Urothelium cell line (cell line): ENCODE measurements at places on chromosomes 16 and 17.
A peak's percentile ranks its signal among the peaks of the same experiment; 100 is the strongest.

GRCh38 chr16:22357635-22357971 is 16.8 kb downstream of the CDR2 start:
- DNase-seq: no peak

DNA sequence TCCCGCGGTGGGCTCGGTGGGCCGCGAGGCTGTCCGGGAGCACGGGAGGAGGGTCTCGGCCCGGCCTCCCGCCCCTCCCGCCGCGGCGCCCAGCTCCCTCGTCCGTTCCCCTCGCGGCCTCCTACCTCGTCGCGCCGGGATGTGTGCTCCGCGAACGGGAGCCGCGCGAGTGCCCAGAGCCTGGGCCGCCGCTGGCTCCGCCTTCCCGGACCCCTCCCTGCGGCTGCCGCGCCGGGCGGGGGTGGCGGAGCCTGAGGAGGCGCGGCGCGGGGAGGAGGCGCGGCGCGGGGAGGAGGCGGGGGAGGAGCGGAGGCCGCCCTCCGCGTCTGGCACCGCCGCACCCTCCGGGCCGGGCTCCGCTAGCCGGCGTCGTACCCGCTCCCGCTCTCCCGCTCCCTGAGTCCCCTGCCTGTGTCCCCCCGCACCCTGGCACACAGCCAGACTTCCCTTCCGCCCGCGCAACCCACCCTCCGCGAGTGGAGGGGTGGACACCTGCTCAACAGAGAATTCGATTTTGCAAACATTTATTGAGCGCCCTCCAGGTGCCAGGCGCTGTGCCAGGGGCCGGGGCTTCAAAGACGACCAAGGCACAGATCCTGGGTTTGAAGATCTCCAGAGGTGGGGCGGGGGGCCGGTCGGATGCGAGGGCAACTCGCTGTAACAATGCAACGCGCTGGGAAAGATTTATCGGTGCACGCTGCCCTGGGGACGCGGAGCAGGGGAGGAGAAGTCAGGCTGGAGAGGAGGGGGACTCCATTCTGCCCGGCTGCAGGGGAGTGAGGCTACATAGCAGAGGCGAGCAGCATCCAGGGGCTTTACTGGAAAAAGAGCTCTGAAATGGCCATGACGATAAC is at the start of gene MPP3:
TSS of gene MPP3 (minus strand) at position 171 of the 854 bp plus-strand sequence. CDS start 1,240 bp downstream, outside the sequence.
- DNase-seq: peak; percentile 95

DNA sequence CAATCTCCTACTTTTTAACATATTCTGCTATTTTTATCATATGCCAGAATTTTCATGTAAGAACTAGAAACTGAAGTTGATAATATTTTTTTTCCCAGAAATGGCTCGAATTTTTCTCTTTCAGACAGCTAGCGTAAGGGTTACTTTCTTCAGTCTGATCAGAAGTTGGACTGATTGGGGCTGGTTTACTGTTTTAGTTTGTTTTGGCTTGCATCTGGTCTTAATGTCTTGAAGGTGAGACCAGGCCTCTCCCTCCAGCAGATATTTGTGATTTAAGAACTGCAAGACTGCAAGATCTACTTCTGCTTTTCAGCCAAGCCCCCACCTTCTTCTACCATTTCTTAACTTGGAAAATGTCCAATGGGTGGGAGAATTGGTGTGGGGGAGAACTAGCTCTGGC is 266.4 kb downstream of the HAPSTR1 start:
- no peak for DNase-seq

- peak; percentile 66 for DNase-seq
Measured at GRCh38 chr16:85372627-85373372, 240.3 kb upstream of the GSE1 start.
